ENCODE measurements at places on chromosomes 5 and 9. TPM values are rescaled to one million over a fixed set of nuclear protein-coding genes. Genes with fewer than 3 reads are reported as not detected.

DOCK8 gene
- total RNA-seq: 0.37 TPM

ECPAS gene
- 71.1 TPM for total RNA-seq

FRRS1L gene
- not detected for total RNA-seq

ADCY2 gene
- 0.15 TPM for total RNA-seq

PCDHGB3 gene
- total RNA-seq: 0.10 TPM

MYO10 gene
- total RNA-seq: 34.9 TPM

SH3GL2 gene
- not detected for total RNA-seq

ACTBL2 gene
- 0.07 TPM for total RNA-seq

SLC1A1 gene
- total RNA-seq: 6.8 TPM

Data from HCT116 (cell line).